ENCODE measurements at places on chromosomes 13 and 19.

DNA sequence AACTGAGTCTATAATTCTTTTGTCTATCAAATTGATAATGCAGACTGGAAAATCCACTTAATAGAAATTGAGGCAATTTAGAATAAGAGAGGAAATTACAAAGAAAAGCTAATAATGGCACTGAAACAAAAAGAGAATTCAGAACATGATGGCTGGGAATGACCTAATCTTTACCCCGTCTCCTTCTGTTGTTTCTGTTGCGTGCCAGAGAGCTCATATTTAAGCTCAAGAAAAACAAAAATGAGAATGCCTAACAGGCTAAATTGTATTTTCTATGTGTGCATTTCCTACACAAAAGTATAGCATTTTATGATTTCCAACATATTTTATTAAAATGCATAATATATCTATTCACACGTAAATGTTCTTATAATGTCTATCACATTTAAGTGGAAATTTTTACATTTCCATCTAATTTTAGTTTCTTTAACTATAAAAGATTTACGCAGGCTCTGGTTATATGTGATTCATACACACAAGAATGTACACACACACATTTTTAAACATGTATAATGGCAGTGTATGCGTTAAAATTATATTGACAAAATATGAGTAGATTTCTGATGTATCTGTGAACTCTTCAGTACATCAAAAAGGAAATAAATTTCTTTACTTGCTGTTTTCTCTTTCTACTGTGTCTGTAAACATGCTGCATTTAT lies 432.3 kb downstream of the SLITRK6 start:
- DNase-seq = no peak

DNA sequence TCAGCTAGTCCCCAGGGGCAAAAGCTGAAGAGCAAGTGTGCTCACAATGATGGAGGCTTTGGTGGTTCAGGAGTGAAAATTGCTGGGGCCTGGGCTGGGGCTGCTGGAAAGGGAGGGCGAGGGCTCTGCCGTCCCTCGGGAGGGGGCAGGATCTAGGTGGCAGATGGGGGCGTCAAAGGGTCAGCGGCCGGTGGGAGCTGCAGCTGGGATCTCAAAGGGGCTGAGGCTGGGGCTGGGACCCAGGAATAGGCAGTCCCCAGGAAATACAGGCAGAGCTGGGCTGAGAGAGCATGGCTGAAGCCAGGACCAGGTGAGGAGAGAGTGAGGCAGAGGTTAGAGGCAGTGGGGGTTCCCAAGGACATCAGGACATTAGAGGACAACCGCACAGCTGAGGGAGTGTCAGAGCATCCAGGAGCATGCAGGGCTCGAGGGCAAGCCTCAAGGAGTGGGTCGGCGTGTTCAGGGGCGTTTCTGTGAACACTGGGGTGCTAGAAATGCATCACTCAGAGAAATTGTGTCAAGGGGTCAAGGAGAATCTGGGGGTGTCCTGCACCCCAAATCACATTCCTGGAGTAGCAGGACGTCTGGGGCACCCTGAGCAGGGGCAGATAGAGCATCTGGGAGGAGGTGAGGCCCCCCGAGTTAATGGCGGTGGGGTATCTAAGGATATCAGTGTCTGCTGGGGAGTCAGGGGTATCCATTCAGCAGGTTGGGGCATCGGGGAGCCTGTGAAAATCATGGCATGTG lies 1.2 kb upstream of the SYNE4 start:
- no peak for DNase-seq

GRCh38 chr13:97753942-97754670 lies 199.4 kb upstream of the IPO5 start:
- DNase-seq = no peak

GRCh38 chr13:45333977-45334922 lies 6.7 kb downstream of the TPT1 start:
- no peak for DNase-seq

DNA sequence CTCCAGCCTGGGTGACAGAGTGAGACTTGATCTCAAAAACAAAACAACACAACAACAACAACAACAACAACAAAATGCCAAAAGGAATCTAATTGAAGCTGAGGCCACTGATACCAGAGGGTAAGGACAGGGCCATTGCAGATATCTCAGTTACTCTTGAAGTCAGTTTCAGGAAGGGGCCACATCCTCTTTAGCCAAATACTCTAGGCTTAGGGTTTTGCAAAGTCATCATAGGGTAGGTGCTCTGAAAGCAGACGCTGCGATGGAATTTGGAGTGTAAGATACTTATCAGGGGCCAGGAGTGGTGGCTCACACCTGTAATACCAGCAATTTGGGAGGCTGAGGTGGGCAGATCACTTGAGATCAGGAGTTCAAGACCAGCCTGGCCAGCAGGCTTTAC lies 46.6 kb upstream of the UBAC2 start:
- no peak for DNase-seq

- no peak for DNase-seq
Measured at GRCh38 chr13:21139374-21139773, 37.0 kb downstream of the SKA3 start.

DNA sequence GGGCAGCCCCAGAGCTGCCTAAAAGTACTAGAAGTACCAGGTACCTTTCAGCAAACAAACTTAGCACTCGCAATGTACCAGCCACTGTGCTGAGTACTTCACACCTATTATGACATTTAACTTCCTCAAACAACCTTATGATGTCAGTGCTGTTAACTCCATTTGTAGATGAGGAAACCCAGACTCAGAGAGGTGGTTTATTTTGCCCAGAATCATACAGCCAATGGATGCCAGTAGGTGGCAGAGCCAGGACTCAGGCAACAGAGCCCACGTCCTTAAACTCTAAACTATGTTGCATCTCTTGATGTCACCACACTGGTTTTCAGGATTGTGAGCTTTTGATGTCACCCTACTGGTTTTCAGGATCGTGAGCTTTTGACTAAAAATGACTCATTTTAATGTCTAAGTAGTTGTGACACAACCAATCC lies 78.9 kb downstream of the FLT1 start:
- no peak for DNase-seq

DNA sequence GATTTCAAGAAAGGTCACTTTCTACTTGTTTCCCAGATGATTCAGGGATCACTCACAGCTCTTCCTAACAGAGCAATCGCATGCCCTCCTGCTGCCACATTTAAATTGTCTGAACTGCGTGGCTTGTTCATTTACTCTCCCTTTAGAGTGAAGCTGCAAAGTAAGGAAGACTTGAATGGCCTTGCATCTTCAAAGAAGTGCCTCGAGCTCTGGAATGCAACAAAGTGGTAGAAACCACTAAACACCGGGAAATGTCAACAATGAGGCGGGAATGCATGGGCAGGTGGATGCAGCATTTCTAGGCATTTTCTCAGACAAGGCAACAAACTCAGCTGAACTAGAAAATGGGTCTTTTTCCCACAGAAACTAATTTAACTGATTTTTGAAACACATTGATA lies 10.3 kb upstream of the DACH1 start:
- no peak for DNase-seq

- no peak for DNase-seq
Measured at GRCh38 chr13:60414177-60414576, 17.2 kb downstream of the TDRD3 start.

GRCh38 chr13:40490086-40490758 lies 176.2 kb downstream of the FOXO1 start:
- peak; percentile 32 for DNase-seq

- DNase-seq = peak; percentile 44
Measured at GRCh38 chr13:20492641-20493040, 33.0 kb downstream of the CRYL1 start.

DNA sequence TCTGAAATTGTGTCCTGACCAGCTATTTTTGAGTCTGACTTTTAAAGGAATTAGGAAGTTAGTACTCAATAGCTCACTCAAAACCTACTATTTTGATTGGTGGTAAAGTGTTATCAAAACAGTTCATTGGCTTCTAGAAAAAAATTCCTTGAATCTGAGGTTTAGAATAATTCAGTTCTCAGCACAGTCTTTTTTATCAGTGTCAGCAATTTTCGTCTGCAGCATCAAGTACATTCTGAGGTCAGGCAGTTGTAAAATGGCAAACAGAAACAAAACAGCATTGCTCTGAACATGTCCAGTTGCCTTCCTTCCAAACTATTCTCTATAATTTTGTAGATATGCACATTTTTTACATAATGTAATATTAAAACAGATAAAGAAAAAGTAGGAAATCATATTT lies 1644.1 kb downstream of the SLITRK5 start:
- no peak for DNase-seq

- no peak for DNase-seq
Measured at GRCh38 chr19:33008738-33009137, 36.7 kb downstream of the FAAP24 start.

DNA sequence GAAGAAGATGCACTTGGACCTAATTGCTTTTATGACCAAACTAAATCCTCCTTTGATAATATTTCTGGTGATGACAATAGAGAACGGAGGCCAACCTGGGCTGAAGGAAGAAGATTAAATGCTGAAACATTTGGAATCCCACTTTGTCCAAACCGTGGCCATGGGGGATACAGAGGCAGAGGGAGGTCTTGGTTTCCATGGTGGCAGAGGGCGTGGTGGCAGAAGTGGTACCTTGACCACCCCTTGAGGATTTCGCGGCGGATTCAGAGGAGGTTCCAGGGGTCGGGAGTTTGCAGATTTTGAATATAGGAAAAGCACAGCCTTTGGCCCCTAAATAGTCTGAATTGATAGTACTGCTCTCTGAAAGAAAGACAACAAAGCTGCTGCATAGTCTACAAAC lies 7.2 kb upstream of the LILRB3 start:
- DNase-seq = no peak
